ENCODE measurements at places on chromosomes 3 and 15. TPM values are rescaled to one million over a fixed set of nuclear protein-coding genes. Genes with fewer than 3 reads are reported as not detected.
A peak's percentile ranks its signal among the peaks of the same experiment; 100 is the strongest.

DNA sequence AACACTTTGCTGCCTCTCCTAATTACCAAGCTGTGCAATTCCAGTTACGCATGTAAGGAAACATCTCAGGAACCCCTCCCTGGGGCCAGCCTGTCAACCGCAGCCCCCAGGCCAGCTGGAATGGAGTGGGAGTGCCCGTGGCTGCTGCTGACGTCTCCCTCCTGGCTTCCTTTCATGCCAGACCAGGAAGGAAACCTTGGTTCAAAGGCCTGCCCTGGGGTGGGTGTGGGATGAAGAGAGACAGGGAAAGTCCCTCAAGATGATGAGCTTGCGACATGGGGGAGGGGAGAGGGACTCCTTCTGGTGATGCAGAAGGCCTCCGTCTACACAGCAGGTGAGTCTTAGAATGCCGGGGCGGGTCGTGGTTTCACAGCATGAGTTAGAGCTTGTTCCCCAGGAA, 11.4 kb upstream of the CYP11A1 start:
- DNase-seq, result no peak
- H3K4me1 ChIP-seq, result peaks cover 5% of the 10 kb centered on the region
- H3K27me3 ChIP-seq, result no peaks in the 10 kb centered on the region
- no peaks in the 10 kb centered on the region for H3K36me3 ChIP-seq
- H3K4me3 ChIP-seq, result no peak overlapping the region

GRCh38 chr3:34394978-34395748, 596.7 kb downstream of the PDCD6IP start:
- no peaks in the 10 kb centered on the region for H3K36me3 ChIP-seq
- DNase-seq, result no peak
- no peak overlapping the region for H3K4me3 ChIP-seq
- H3K27me3 ChIP-seq, result no peaks in the 10 kb centered on the region
- no peaks in the 10 kb centered on the region for H3K4me1 ChIP-seq

- H3K27me3 ChIP-seq, result no peaks in the 10 kb centered on the region
- peak within 1 kb of the TSS; percentile 92 for H3K27ac ChIP-seq
- peak within 1 kb of the TSS; percentile 86 for H3K4me3 ChIP-seq
- peak; percentile 62 for DNase-seq
- H3K36me3 ChIP-seq, result no peaks in the 10 kb centered on the region
Observed at GRCh38 chr3:16513141-16514020, at the start of gene RFTN1. Gene RFTN1 (minus strand): TSS chr3:16513699. CDS start chr3:16493869, 19,830 bp downstream.

MRAS gene
- 55.8 TPM for total RNA-seq

SLC51B gene
- not detected for total RNA-seq

FEZF2 gene
- total RNA-seq, result not detected

DNA sequence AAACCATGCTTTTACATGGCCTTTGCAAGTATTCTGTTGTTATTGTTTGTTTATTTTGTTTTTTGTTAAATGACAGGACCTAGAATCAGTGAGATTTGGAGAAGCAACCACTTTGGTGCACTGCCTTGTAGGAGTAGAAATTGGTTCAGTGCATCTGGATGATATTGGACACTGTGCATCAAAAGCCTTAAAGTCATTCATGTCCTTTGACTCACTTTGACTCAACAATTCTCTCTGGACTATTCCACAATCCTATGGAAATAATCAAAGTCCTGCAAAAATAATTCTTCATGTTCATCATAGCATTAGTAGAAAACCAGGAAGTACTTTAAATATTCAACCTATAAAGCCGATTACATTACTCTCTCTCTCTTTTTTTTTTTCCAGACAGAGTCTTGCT, 224.8 kb downstream of the ABHD5 start:
- DNase-seq, result no peak
- no peak overlapping the region for H3K4me3 ChIP-seq
- H3K27ac ChIP-seq, result no peak overlapping the region
- H3K27me3 ChIP-seq, result no peaks in the 10 kb centered on the region
- no peaks in the 10 kb centered on the region for H3K4me1 ChIP-seq

- no peaks in the 10 kb centered on the region for H3K36me3 ChIP-seq
- no peaks in the 10 kb centered on the region for H3K4me1 ChIP-seq
- H3K4me3 ChIP-seq, result no peak overlapping the region
- H3K27ac ChIP-seq, result no peak overlapping the region
Observed at GRCh38 chr3:354432-354831, 157.9 kb downstream of the CHL1 start.

GATA2 gene
- total RNA-seq, result 9.3 TPM

- no peaks in the 10 kb centered on the region for H3K4me1 ChIP-seq
- H3K27ac ChIP-seq, result no peak overlapping the region
- DNase-seq, result no peak
Observed at GRCh38 chr15:69055251-69055650, 40.8 kb downstream of the NOX5 start.

DNA sequence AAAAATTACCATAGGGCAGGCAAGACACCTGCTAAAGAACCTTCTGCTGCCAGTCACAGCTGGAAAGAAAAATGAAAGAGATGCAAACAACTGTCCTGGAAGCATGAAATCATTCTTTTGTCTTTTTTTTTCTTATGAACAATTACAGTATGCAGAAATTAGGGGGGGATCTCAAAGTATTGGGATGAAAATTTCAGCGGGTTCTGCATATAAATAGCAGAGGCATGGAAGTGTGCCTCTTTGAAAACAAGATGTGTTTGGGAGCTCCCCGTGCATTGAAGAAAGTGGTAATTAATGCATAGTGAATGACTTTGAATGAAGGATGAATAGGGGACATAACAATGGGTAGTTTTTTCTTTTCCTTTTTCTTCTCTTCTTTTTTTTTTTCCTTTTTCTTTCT, 431.2 kb downstream of the SOX2 start:
- no peaks in the 10 kb centered on the region for H3K36me3 ChIP-seq
- no peaks in the 10 kb centered on the region for H3K4me1 ChIP-seq
- DNase-seq, result no peak
- H3K27ac ChIP-seq, result no peak overlapping the region
- no peaks in the 10 kb centered on the region for H3K27me3 ChIP-seq

CD200R1 gene
- total RNA-seq, result 2.1 TPM

- H3K4me1 ChIP-seq, result peaks cover 19% of the 10 kb centered on the region
- peak overlapping the region; percentile 57 for H3K4me3 ChIP-seq
- peak; percentile 97 for DNase-seq
- peak overlapping the region; percentile 54 for H3K27ac ChIP-seq
- H3K36me3 ChIP-seq, result no peaks in the 10 kb centered on the region
Observed at GRCh38 chr3:50227390-50228183, 8.4 kb upstream of the GNAI2 start.

GOLGA8J gene
- not detected for total RNA-seq

GRCh38 chr3:173396191-173397041, 1.1 kb upstream of the NLGN1 start:
- H3K4me3 ChIP-seq, result peak overlapping the region; percentile 71
- no peaks in the 10 kb centered on the region for H3K36me3 ChIP-seq
- peak; percentile 23 for DNase-seq
- peaks cover 3% of the 10 kb centered on the region for H3K4me1 ChIP-seq

GRCh38 chr3:172707967-172708366, 2.9 kb downstream of the NCEH1 start:
- H3K36me3 ChIP-seq, result no peaks in the 10 kb centered on the region
- no peaks in the 10 kb centered on the region for H3K27me3 ChIP-seq
- H3K4me3 ChIP-seq, result no peak overlapping the region
- no peak for DNase-seq

DNA sequence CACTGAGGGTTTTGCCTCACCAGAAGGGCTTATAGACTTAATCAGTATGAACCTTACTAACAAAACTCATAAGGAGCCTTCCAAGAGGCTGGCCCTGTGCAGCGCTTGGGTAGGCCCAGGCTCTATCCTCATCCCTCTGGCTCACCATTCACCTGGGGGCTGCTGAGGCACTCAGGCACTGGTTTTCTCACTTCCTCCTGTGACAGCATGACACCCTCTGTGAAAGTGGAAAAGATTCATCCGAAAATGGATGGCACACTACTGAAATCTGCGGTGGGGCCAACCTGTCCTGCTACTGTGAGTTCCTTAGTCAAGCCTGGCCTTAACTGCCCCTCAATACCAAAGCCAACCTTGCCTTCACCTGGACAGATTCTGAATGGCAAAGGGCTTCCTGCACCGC, 41.3 kb downstream of the PSMD6 start:
- H3K36me3 ChIP-seq, result peaks cover 23% of the 10 kb centered on the region
- no peaks in the 10 kb centered on the region for H3K27me3 ChIP-seq
- no peak overlapping the region for H3K4me3 ChIP-seq
- H3K4me1 ChIP-seq, result peaks cover 16% of the 10 kb centered on the region
- DNase-seq, result no peak
